Aortic smooth muscle cell (primary cell): ENCODE measurements at places on chromosomes 4 and X. TPM values are rescaled to one million over a fixed set of nuclear protein-coding genes. Genes with fewer than 3 reads are reported as not detected.

The GPM6B gene
- total RNA-seq: 30.8 and 36.3 TPM in 2 replicates

The ZMYM3 gene
- 7.7 and 10.7 TPM in 2 replicates for total RNA-seq

The MBNL3 gene
- total RNA-seq: 1.8 and 2.1 TPM in 2 replicates

The ZNF711 gene
- total RNA-seq: 0.13 and 0.19 TPM in 2 replicates

The USP17L19 gene
- total RNA-seq: not detected in 2 replicates

The ODAPH gene
- not detected in 2 replicates for total RNA-seq

The AMBN gene
- not detected in 2 replicates for total RNA-seq
